Activated naive CD4-positive, alpha-beta T cell (primary cell): ENCODE measurements at places on chromosomes 4 and X.

DNA sequence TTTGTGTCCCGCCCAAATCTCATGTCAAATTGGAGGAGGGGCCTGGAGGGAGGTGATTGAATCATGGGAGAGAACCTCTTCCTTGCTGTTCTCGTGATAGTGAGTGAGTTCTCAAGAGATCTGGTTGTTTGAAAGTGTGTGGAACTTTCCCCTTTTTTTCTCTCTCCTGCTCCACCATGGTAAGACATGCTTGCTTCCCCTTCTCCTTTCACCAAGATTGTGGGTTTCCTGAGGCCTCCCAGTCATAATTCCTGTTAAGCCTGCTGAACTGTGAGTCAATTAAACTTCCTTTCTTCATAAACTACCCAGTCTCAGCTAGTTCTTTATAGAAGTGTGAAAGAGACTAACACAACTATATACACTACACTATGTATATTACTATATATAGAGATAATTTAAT is 697.8 kb upstream of the HS3ST1 start:
- no peak for DNase-seq

DNA sequence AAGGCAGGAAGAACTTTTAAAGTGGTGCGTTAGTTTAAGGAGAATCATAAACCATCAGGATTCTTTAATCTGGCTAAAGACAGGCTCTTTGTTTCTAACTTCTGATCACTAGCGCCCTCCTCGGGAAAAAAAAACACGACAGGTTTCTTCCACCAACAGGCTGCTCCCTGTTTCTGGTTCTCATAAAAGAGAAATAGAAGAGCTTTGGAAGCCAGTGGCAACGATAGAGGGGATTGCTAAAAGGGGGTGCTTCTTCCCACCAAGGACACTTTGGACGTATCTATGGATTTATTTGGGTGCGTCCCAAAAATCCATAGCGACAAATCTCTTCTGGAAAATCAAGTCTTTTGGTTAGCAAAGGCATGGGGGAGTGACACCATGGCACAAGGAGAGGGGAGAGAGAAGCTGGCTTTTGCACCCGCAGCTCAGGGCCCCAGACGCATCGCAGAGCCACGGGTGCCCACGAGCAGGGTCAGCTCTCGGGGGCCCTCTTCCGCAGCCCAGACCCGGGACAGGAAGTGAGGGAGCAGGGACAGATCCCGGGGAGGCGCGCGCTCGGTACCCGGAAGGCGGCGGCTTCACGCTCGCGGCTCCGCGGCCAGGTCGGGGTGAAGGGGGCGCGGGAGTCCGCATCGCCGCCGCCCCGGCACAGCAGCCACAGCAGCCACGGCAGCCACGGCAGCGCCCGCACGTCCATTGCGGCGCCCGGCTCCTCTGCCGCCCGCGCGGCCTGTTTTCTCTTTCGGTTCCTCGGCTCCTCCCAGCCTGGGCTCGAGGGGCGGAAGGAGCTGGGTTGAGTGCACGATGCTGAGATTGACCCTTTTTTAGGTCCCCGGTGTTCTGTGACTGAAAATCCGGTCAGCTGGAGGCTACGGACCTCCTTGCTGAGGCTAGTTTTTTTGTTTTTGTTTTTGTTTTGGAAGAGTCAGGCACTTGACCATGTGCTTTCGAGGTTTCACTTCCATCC is at the start of gene CTSO:
Gene CTSO, minus strand, starts transcription at position 716 of the 967 bp plus-strand sequence. Its CDS starts 19 bp downstream, at position 697.
- peak; percentile 48 for DNase-seq

DNA sequence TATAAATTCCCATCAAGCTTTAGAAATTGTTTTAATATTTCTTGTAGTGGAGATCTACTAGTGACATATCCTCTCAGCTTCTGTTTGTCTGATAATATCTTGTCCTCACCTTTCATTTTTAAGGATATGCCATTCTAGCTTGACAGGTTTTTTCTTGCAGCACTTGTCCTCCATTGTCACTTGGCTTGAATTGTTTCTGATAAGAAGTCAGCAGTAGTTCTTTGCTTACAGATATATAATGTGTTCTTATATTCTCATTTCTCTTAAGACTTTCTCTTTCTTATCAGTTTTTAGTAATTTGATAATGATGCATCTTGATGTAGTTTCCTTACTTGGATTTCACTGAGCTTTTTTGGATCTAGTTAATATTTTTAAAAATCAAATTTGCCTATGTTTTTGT is 120.6 kb upstream of the NUDT6 start:
- no peak for DNase-seq

GRCh38 chr4:38665551-38666411 is 1.8 kb downstream of the KLF3 start:
- DNase-seq: no peak

DNA sequence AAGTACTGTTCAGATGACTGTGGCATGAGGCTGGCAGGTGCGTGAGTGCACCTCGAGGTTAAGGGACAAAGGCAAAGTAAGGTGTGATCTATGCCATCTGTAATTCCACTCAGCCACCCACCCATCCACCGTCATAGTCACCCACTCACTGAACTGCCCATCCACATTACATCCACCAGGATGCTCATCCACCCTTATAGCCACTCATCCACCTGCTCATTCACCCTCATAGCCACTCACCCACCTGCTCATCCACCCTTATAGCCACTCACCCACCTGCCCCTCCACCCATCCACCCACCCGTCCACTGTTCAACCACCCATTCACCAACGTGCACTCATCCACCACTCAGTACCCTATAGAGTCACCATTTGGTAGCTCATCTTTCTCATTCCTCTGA is 64.1 kb upstream of the UXT start:
- no peak for DNase-seq

DNA sequence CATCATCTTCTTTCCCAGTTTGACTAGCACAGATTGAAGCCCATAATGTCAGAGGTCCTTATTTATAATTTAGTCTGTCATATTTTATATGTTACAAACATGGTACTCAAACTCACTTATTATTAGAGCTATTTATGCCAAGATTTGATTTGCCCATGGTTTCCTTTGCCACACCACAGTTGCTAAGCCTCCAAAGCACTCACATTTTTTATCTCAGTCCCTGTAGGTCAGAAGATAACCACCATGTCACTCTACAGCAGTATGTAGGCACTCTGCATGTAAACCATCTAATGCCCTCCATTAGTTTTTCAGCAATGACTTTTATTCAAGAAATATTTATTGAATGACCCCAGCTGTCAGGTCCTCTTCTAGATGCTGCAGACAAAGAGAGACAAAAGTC is 6.7 kb downstream of the STATH start:
- no peak for DNase-seq

DNA sequence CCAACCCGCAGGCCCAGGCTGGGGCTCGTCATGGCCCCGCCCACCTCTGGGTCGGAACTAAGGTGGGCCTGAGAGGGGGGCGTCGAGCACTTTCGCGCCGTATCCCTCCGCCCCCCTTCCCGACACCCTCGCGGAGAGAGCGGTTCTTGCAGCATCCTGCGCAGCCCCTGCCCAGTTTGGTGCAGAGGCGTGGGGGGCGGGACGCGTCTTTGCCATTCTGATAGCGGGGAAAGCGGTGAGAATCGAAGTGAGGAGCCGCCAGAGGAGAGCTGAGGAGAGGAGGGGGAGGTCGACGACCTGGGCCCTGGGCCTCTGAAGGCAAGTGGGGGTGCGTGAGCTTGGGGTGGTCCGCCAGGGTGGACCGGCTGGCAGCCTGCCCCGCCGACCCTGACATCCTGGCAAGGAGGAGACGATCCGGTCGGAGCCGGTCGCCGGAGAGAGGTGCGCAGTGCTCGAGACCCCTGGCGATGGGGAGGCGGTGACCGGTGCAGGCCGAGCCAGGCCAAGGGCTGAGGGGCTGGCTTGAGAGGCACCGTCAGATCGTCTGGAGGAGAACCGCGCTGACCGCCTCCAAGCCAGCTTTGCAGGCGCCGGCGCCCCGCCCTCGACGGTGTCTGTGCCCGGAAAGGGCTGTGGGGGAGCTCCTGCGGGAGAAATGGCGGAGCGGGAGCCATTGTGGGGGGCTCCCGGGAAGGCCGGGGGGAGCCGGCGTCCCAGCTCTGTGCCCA is 25.5 kb downstream of the GPRASP3 start:
- no peak for DNase-seq

- DNase-seq: no peak
Measured at GRCh38 chr4:144711700-144712456, 65.9 kb downstream of the HHIP start.

DNA sequence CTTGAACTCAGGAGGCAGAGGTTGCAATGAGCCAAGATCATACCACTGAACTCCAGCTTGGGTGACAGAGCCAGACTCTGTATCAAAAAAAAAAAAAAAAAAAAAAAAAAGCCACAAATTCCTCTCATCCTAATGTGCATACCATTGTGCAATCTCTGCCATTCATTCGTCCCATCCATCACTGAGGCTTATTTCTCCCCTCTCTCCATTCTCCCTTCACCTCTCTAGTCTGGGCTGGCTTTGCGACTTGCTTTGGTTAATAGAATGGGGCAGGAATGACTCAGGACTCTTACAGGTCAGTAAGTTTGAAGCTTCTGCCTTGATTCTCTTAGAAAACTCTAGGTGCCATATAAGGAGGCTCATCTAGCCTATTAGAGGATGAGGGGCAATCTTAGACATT is 60.3 kb upstream of the DDX3X start:
- no peak for DNase-seq

GRCh38 chr4:121182296-121182695 is 18.2 kb upstream of the TNIP3 start:
- no peak for DNase-seq

DNA sequence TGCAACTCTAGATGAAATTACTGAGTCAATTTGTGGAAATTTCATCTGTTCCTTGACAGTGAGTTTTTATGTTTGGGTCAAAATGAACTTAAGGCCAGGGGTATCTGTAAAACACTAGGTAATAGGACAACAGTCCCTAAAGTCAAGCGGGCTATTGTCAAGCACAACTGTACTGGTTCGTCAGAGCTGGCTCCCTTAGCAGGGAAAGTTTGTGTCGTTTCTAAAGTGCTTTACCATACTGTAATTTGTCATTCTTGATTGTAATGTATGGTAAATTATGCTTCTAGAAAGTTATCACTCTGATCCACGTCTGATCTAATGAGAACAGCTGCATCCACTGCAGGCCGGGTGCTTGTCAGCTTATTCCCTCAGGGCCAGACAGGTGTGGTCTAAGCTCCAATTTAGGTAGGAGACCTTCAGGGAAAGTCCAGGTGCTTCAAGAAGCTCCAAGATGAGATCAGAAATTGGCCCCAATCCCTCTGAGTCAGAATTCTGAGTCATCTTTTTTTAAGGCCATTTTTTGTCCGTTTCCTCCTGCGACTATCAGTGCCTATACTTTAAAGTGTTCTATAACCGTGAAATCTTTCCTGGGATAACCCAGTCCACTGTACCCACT is 92.2 kb downstream of the PALLD start:
- DNase-seq: no peak

DNA sequence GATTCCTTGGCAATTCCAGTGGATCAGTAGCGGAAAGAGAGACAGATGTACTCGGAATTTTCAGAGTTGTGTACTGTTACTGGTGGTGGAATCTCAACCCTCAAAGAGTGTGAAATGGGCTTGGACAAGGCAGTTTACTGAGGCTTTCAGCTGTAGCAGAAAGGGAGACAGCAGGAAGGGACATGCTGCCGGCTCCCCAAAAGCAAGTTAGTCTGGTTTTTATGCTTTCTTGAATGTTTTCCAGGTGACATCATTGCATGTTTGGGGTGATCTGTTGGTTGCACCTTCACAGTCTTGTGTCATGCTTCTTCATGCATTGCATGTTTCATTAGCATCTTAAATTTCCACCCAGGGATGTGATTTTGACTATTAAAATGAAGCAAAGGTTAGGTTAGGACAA is 1282.2 kb downstream of the ADGRL3 start:
- DNase-seq: no peak

GRCh38 chr4:48024522-48024921 is 8.0 kb downstream of the NIPAL1 start:
- no peak for DNase-seq

- DNase-seq: no peak
Measured at GRCh38 chr4:43379016-43379415, 486.5 kb downstream of the GRXCR1 start.

- DNase-seq: no peak
Measured at GRCh38 chr4:122765692-122766352, 33.3 kb downstream of the BBS12 start.

- no peak for DNase-seq
Measured at GRCh38 chrX:47283015-47283771, 50.4 kb downstream of the USP11 start.

GRCh38 chr4:150130933-150131332 is 52.7 kb downstream of the DCLK2 start:
- DNase-seq: no peak

DNA sequence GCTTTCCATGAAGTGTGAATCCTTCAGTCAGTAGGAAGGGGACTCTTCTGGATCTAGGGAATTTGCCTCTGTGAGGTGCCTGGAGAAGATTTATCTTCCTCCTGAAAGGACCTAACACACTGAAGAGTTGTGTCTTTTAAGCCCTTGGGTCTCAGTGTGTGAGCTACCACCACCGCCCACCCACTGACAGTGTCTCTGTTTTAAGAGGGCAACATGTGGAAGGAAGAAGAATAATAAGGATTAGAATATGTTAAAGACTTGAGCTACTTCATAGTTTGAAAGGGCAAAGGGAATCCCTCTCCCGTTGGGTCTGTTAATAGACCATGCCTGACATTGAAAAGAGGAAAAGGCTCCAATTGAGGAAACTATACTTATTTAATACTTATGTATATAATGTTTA is 64.3 kb upstream of the TLR2 start:
- no peak for DNase-seq

DNA sequence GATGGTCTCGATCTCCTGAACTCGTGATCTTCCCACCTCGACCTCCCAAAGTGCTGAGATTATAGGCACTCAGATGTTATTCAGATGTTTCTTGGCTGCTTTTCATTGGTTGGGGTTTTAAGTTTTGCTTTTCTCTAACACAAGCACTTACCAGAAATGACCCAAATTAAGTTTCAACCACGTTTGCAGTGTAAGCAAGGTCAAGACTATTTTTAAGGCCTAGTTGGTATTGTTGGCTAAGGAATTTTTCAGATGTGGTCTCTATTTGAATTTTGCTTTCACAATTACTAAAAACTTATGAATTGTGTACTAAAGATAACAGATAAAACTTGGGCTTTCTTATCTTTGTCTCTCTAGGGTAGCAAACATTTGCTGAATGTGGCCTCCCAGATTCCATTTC is 1756.9 kb upstream of the TENM3 start:
- no peak for DNase-seq

GRCh38 chrX:85611926-85612325 is 232.5 kb upstream of the POF1B start:
- DNase-seq: no peak
